CD8-positive, alpha-beta T cell (primary cell): ENCODE measurements at places on chromosomes 5 and 9.

DNA sequence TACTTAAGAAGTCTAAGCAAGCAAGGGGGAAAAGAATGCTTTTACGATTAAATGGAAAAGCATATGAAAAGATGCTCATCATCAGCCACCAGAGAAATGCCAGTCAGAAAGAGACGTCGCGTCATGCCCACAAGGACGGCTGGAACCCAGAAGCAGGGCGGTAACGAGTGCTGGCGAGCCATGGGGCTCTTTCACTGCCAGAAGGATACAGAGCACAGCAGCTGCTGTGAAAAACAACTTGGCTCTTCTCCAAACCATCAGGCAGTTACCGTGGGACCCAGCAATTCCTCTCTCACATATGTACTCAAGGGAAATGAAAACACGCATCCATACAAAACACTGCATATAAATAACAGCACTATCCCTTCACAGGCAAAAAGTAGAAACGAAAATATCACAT, 95.5 kb downstream of the CAMSAP1 start:
- DNase-seq = no peak

DNA sequence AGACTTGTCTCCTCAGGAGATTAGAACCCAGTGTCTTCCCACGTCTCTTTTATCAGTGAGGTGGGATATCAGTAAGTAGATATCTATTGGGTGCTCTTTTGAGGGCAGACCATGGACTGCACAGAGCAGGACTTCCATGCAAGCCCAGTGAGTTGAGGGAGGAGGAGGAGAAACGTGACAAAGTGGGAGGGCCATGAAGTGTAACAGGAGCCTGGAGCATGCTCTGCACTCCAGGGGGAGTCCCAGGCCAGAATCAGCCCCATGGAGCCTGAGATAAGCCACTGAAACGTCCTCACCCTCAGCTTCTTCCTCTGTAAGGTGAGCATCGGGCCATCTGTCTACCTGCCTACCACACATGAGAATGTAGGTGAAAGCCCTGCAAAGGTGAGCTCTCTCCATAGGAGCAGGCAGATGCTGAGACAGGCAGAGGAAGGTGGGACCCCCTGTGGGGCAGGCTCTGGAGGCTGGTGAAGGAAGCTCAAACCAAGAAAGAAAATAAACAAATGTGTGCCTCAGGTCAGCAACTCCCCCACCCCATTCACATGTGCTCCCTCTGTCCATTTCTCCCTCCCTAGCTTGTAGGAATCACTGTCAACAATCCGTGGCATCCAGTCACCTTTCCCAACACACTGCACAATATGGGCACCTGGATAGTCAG, 87.4 kb downstream of the NRG2 start:
- no peak for DNase-seq

GRCh38 chr9:87276327-87276841, 221.3 kb upstream of the DAPK1 start:
- no peak for DNase-seq

GRCh38 chr9:124222918-124223720, 34.6 kb upstream of the NEK6 start:
- no peak for DNase-seq

DNA sequence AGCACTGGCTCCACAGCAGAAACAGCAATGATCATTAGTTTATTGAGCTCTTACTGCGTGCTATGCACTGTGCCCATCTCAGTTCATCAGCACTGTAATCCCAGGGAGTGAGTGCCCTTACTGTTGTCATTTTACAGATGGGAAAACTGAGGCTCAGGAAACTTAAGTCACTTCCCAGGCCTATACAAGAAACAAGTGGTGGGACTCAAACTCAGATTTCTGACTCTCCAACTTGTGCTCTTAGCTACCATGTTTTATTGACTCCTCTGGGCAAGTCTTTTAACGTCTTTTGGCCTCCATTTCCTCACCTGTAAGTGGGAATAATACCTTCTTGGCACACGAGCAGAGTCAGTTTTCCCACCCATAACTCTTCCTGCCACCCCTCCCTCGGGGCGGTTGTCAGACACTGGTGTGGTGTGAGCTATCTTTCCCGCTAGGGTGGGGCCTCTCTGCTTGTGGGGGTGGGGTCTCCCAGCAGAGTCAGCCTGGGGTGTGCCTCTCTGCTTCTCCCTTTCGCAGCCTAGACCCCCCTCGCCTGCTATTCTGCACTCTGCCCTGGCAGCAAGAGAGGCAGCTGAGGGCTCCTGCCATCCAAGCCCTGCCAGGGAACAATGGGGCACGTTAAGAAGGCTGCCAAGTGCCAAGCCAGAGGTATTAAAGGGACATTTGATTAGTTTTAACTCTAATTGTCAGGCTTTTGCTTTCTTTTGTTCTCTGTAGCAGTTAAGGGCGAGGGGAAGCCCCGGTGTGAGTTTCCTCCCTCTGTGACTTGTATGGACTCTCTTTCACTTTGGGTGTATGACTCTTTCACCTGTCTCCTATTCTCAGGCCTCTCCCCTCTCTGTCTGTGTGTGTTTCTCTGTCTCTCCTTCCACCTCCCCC, 12.1 kb downstream of the GALNT10 start:
- no peak for DNase-seq

DNA sequence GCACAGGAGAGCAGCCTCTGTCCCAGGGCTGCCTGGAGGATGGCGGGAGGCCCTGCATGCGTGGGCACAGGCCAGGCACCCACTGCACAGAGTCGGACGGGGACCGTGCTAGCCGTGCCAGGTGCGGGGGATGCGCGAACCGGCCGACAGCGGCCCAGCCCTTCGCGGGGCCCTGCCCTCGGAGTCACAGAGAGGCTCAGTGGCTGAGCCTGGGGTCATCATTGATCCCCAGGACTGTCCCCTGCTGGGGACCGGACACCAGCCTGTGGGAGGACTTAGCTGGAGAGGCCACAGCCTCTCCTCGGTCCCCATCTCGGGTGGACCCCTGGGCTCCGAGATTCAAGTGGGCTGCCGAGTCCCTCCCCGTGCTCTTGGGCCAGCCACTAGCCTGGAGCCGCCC, 19.1 kb upstream of the LAMC3 start:
- no peak for DNase-seq

GRCh38 chr5:9198394-9198793, 347.5 kb downstream of the SEMA5A start:
- DNase-seq = no peak

DNA sequence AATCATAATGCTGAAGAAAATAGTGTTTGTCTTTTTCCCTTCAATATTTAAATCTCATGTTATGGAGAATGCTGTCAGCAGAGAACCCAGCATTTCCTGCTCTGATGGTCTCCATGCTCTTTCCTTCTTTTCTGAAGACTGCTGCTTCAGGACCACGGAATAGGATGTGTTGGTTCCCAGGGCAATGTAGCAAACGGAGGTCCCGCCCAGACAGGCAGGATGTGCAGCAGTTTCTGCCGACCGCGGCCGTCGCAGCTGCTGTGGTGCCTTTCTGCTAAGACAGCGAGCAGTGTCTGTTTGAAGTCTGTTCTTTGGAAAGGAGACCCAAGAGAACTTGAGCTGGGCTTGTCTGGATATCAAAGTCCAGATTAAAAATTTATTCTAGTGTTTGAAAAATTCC, 654.3 kb downstream of the CCDC171 start:
- no peak for DNase-seq

DNA sequence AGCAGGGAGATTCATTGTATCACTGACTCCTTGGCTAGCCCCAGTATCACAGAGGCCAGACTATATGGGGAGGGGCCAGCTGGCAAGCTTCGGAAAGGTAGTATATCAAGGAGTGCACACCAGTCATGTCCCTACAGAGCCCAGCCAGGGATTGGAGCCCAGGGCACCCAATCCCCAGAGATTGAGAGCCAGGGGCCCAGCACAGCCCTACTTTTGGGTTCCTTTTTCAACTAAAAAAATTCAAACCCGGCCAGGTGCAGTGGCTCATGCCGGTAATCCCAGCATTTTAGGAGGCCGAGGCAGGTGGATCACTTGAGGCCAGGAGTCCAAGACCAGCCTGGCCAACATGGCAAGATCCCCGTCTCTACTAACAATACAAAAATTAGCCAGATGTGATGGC, 5.4 kb upstream of the MYORG start:
- no peak for DNase-seq

- no peak for DNase-seq
These were observed 376.5 kb upstream of the DAB2 start for GRCh38 chr5:39801306-39801705.

DNA sequence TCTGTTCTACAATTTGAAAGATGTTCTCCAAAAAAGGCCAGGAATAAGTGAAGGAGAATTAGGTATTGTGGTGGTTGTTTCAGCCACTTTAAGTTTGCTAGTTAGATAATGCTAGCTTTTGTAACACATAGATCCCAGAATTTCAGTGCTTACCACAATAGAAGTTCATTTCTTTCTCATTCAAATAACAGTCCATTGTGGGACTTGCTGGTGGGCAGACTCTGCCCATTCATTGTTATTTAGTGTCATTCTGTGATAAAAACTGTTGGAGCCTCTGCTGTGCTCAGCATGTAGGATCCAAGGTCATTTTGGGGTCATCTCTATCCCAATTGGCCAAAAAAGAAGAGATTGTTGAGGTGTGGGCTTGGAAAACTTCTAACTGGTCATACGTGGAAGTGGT, 106.8 kb downstream of the CCDC192 start:
- no peak for DNase-seq

GRCh38 chr5:169325273-169325672, 24.3 kb upstream of the SLIT3 start:
- no peak for DNase-seq

GRCh38 chr9:8331507-8332330, 532.1 kb upstream of the DMAC1 start:
- DNase-seq = no peak

- no peak for DNase-seq
These were observed 255.6 kb downstream of the NSG2 start for GRCh38 chr5:174300941-174301761.

GRCh38 chr9:93223260-93224180, 39.6 kb downstream of the WNK2 start:
- DNase-seq = no peak

DNA sequence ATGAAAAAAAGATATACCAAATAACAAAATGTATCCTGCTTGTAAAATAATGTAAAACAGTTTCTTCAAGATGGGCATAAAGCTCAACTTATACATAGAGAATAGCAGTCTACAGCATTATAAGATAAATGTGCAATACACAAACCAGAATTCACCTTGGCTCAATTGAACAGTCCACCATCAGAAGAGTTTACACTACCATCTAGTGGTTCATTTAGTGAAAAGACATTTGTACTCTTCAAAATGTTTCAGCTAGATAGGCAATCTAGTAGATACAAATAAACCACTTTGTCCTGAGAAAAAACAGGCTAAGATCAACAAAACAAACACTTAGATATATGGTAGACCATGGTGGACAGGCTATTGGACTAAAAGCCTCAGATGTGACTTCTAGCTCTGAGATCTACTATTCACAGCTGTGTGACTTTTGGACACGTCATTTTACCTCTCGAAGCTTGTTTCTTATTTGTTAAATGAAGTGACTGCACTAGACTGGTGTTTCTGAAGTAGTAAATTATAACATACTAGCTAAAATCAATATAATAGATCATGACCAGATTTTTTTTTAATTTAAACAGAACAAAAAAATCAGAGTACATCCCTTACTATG, 22.1 kb upstream of the TPD52L3 start:
- no peak for DNase-seq

GRCh38 chr9:21267485-21268346, 27.9 kb upstream of the IFNA14 start:
- DNase-seq = no peak

GRCh38 chr9:27157736-27158135, 48.7 kb downstream of the TEK start:
- no peak for DNase-seq

GRCh38 chr9:116325924-116326323, 172.3 kb downstream of the PAPPA start:
- DNase-seq = no peak

GRCh38 chr5:60141119-60141518, 247.6 kb upstream of the PDE4D start:
- DNase-seq = no peak

DNA sequence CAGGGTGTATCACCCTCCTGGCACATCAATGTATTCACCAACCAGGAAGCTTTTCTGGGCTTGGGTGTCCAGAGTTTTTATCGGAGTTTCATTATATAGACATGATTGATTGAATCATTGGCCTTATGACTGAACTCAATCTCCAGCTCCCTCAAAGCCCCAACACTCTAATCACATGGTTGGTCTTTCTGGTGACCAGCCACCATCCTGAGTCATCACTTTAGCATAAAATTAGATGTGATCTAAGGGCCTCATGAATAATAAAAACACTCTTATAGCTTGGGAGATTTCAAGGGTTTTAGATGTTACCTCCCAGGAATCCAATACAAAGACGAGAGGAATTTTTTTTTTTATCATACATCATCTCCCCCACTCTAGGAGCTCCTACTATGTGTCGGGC, 7.7 kb upstream of the PBX3 start:
- no peak for DNase-seq

DNA sequence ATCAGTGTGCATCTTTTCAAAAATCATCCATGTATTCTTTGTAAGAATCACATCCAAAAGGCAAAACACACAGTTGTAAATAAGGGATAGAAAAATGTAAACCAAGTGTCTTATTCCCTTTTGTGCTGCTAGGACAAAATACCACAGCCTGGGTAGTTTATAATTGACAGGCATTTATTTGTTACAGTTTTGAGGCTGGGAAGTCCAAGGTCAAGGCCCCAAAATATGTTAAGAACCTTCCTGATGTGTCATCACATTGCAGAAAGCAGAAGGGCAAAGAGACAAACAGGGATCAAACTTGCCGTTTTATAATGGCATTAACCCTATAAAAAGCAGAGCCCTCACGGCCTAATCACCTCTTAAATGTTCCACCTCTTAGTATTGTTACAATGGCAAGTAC, 364.8 kb downstream of the MED10 start:
- DNase-seq = no peak

DNA sequence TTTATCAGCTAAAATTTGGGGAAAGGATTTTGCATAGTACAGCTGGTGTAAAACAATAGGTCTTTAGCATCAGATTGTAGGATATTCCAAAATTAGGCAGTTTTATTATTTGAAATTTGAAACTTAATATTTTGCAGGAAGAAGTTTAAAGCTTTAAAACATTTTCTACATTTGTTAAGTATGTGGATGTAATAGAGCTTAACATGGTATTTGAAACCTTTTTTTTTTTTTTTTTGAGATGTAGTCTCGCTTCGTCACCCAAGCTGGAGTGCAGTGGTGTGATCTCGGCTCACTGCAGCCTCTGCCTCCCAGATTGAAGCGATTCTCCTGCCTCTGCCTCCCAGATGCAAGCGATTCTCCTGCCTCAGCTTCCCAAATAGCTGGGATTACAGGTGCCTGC, 2.9 kb downstream of the DENND4C start:
- DNase-seq = no peak

GRCh38 chr9:78297672-78297961, 692 bp downstream of the PSAT1 start:
- DNase-seq = no peak

- DNase-seq = no peak
These were observed 435 bp downstream of the ZNF189 start for GRCh38 chr9:101398930-101399642.

- no peak for DNase-seq
These were observed 7.5 kb upstream of the CDH6 start for GRCh38 chr5:31185951-31186350.

DNA sequence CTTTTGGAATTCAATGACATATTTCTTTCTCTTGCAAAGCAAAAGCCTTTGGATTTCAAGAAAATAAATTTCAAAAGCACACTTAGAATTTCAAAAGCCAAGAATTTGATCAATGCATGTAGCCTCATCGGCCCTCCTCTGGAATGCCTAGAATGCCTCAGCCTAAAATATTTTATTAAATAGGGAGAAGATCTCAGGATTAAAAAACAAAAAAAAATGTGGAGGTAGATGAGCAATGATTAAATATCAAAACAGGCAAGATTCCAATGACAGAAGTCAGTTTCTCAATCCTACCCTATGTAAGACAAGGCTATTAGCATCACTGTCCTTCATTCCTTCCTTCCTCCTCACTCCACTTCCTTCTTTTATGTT, 169.0 kb downstream of the CDH6 start:
- DNase-seq = no peak
